ENCODE measurements at places on chromosomes 5 and 9.

DNA sequence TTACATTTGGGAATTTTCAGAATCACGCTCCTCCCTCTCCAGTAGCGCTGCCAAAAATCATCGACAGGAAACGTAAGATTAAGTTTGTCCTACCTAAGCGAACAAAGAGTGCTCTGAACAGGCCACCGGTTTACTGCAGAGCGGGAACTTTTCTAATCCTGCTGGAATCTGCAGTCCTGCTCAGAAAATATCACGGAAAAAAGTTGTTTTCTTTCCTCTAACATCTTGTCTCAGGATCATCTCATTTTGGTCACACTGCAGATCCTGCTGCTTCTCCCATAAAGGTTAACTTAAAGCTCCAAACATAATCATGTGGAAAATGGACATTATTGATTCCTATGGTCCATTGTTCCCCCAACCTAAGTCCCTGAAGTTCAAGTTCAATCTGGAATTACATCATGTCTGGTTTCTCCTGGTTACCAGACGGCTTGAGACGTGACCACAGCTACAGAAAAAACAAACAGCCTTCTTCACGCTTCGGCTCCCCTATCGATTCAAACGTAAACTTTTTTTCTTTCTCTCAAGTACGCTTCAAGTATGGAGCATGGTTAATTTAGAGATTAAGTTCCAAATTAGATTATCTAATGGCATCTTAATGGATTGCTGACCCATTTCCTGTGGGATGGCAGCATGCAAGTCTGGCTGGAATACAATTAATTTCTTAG, 217.6 kb downstream of the NFIB start:
- DNase-seq = no peak

GRCh38 chr9:4718911-4719310, 22.1 kb downstream of the AK3 start:
- no peak for DNase-seq

DNA sequence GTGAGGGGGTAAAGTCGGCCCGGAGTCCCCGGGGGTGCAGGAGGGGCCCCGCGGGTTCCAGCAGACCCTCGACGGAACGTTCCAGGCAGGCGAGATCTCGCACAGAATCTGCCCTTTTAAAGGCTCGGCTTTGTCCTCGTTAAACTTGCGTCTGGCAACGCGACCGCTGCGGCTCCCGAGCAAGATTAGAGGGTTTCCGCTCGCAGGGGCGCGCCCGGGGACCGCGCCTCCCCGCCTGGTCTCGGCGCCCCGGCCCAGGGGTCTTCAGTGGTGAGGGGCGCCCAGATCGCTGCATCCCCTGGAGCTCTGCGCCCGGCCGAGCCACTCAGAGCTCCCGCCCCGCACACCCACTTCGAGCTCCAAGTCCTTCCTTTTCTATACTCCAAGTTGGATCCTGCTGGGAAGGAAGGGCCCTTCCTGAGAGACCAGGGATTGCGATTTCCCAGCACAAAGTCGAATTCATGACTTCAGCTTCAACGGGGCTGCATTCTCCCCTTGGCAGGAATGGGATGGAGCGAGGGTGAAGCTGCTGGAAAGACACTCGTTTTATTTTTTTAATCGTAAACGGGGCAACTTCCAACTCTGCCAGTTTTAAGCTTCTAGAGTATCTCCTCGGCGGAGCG, 11.3 kb downstream of the PROP1 start:
- no peak for DNase-seq

GRCh38 chr9:123369296-123369695, 13.3 kb downstream of the CRB2 start:
- DNase-seq = no peak

DNA sequence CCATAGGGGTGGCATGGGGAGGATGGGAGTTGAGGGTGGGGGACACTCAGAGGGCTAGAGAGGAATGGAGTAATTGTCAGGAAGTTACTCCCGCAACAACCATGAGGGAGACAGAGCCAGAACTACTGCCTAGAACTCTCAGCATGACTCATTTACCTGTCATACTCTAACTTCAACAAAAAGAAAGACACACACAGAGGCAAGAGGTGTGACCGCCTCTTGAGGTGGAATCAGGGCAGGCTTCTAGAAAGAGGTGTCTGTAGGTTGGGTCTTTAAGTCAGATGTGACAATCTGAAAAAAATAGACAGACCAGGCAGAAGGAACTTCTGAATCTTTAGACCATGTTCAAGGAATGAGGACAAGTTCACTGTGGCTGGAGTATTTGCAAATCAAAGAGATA, 73.4 kb downstream of the GABBR2 start:
- no peak for DNase-seq

GRCh38 chr9:5438301-5439162, 807 bp upstream of the PLGRKT start:
- DNase-seq = no peak

DNA sequence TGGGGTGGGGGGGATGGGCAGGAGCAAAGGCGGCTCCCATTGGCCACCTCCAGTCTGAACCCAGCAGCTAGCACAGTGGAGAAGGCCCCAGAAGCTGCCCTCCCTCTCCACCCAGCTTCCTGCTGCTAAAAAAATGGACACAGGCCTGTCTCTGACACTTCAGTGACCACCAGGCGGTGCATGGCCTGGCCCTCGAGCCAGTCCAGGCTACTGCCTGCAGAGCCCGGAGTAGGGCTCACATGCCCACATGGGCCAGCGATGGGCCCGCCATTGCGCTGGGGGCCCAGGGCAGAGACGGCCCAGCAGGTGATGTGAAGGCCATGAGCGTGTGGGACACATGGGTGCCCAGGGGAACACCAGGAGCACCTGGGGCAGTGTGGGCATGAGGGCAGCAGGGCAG, 52.1 kb upstream of the NOTCH1 start:
- DNase-seq = no peak

GRCh38 chr5:153632748-153633290, 142.3 kb downstream of the GRIA1 start:
- no peak for DNase-seq

All from AG08396 (cell line).